Renal cortex interstitium (tissue), 15 donors: ENCODE measurements at places on chromosomes 6 and 20. TPM values are rescaled to one million over a fixed set of nuclear protein-coding genes. Genes with fewer than 3 reads are reported as not detected.

LPA gene
- polyA plus RNA-seq: 0.21 TPM

RAB44 gene
- polyA plus RNA-seq: 0.06 TPM

C20orf202 gene
- 0.47 TPM for polyA plus RNA-seq

KCNK15 gene
- 0.09 TPM for polyA plus RNA-seq

PHACTR1 gene
- 13.6 TPM for polyA plus RNA-seq

TMEM217 gene
- 2.5 TPM for polyA plus RNA-seq

GPR6 gene
- not detected for polyA plus RNA-seq
